ENCODE measurements at places on chromosomes 1 and 21.

- no peak for DNase-seq
Observed at GRCh38 chr1:224271106-224271505, 58.9 kb downstream of the NVL start.

DNA sequence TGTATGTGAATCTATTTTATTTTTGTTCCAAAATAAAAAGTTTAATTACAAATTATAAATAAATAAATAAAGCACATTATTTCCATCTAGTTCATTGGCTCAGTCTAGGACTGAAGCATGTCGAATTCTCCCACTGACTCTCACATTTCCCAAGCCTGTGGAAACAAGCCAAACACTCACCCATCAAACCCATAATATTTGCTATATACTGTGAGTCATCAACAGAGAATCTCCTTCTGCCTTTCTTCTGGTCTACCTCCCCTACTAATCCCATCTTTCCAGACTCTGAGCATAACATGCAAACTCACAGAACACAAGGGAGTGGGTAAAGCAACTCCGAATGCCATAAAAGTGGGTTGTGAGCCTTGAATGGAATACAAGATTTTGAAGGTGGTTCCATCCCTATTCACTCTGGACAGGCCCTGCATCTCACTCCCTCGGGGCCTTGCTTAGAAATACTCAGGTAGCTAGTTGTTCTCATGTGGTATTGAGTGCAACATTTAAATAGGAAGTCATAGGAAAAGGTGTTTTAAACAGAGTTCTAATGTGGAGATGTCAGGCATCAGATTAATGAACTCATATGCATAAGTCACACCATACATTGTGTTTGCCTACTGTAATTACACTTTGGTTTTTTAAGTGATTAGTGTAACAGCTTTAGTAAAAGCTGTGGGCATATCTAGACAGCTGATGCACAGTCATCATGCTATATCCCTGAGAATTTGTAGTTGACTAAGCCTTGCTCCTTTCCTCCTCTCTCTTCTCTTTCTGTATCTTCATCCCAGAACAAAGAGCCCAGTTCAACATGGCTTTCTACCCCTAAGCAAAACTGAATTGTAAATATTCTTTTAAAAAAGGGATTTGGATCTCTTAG, 47.0 kb downstream of the F5 start:
- no peak for DNase-seq

GRCh38 chr1:156281281-156281680, 1.3 kb downstream of the SMG5 start:
- peak; percentile 9 for DNase-seq

- DNase-seq: no peak
Observed at GRCh38 chr1:90104941-90105538, 110.1 kb downstream of the ZNF326 start.

- DNase-seq: no peak
Observed at GRCh38 chr21:34012640-34013039, 60.7 kb upstream of the MRPS6 start.

GRCh38 chr1:174825127-174825526, 174.6 kb upstream of the CACYBP start:
- no peak for DNase-seq

DNA sequence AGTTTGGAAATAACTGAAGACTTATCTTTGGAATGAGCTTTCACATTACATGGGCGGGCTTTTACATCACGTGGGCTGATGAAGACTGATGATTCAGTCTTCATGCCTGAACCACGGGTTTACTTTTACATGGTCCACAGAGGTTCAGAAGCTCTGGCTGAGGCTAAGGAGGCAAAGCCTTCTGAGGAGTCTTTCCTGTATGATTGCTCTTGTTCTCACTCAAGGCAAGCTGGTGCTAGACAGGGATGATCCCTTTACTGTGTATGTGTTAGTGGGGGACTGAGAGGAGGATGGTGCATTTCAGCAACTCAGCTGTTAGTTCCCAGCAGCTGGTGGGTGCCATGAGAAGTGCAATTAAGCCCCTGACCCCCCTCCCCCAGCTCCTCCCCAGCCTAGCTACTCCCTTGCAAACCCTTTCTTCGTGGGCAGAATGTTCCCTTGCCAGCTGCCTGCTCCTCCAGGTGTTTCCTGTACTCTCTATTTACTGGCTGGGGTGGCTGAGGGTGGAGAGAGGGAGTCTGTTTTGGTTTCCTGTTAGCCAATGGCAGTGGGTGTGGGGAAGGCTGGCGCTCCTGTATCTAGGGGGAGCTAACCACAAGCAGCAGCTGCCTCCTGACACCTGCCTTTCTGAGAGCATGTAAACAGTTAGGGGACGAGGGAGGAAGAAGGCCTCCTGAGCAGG, 15.4 kb downstream of the BTG2 start:
- peak; percentile 70 for DNase-seq

DNA sequence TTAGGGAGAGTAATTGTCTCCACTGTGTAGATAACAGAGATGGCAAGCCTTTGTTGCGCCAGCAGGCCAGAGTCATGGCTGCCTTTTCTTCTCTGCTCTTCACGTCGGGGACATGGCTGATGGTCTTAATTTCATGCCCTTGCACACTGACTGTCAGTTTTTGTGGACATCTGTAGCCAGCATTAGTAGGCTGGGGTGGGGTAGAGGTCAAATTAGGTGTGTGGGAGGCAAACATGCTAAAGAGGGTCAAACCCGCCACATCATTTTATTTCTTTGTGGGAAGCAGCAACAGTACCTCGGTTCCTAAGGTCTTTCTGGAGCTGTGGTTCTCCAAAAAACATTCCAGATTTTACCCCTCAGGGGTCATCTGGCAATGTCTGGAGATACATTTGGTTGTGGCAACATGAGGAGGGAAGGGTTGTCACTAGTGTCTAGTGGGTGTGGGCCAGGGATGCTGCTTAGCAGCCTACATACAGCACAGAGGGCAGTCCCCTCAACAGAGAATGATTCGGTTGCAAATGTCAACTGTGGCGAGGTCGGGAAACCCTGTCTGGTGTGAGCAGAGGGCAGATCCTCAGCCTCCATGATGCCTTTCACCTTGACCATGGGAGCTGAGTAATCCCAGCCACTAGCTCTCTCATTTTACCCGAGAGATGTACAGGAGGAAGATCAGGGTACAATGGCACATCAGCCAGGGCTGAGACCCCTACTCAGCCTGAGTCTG, 14.7 kb downstream of the RUNX1 start:
- DNase-seq: no peak
